ENCODE measurements at places on chromosomes 5 and 9.

DNA sequence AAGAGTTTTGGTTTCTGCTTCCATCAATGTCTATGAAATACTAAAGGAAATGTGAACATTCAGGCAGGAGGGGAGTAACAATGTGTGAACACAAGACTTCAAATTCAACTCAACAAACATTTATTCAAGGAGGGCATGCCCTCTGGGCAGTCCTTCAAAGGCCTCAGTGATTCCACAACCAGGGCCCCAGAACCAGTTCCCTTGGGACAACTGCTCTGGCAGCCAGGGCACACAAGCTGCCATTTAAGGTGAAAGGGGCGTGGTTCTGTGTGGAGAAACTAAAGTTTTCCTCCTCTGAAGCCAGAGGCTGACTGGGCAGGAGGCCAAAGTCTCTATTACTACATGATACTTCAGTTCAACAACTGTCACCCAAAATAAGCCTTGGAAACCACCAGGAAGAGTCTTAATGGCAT, 3.2 kb downstream of the RBM18 start:
- peak; percentile 48 for DNase-seq

DNA sequence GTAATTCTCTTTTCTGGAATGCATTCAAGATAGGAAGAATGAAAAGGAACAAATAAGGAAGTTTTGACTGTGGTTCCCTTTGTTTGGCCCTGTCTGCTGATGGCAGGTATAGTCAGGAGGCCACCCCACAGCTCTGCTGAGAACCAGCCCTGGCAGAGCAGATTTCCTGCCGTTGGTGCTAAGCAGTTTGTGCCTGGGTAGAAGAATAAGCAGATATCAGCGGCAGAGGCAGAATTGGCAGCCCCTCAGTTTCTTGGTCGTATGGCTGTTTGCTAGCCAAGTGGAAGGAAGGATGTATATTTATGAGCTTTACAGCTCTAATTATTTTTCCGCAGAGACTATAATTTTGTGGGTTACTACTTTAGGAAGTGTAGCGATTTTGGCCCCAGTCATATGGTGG, 310.2 kb upstream of the RFX3 start:
- DNase-seq: no peak

GRCh38 chr9:3768286-3768685, 242.5 kb upstream of the RFX3 start:
- no peak for DNase-seq

DNA sequence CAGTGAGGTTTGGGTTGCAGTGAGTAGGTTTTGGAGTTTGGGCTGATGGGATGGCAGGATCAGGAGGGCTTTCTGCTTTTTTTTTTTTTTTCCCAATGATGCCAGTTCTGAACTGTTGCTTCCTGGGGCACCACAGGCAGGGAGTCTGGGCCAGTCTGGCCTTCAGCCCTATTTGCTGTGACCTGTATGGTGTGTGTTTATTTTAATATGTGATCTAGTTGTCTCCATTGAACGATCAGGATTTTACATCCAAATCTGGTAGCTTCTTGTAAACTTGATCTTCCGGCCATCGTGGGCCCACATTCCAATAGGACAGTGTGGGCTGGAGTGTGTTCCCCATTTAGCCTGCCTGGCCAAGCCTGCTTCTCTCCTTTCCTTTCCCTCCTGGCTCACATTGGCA, 25.8 kb upstream of the DAB2IP start:
- no peak for DNase-seq

DNA sequence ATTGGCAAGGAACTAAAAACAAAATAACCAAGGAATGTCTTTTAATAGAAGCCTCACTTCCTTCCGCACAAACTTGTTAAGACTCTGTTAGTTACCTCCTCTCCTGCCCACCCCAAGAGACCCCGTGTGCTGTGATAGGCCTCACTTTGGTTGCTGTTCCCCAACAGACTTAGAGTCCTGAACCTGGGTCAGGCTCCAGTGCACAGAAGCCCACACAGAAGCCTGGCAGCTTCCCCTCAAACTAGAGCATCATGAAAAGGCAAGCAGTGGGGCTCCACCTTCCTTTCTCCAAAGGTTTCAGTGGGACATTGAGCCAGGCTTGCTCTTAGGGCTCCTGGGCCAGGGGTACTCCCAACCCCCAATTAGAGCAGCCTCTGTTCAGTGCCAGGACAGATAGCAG, 230.5 kb downstream of the ESM1 start:
- DNase-seq: no peak

DNA sequence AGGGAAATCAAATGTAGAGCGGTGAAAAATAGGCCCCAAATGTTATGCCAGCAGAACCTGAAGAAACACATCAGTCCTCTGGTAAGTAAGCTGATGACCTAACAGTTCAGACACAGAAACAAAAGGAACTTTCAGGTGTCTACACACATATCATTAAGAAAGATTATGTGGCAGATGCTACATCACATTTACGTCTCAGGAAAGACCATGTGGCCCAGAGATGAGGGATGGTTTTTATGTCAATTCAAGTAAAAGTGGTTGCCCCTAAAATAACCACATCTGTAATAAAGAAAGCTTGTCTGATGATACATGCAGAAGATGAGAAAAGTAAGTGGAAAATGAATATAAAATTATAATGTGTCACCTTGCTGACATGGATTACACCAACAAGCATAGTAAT, 31.4 kb downstream of the GNAQ start:
- no peak for DNase-seq

DNA sequence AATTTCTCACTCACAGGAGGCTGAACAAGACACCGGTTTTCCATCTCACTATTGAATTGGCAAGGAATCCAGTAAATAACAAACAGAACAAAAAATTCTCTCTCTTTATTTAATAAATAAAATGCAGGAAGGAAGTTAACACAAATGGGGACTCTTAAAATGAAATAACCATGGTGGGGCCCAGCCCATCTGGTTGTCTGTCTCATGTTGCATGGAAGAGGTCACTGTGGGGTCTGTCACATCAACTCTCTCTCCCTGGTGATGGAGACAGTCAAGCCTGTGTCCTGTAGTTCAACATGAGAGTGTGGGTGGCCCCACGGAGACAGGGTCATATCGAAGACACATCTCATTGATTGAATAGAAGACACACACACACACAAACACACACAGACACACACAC, 297.7 kb downstream of the IRX2 start:
- DNase-seq: no peak

DNA sequence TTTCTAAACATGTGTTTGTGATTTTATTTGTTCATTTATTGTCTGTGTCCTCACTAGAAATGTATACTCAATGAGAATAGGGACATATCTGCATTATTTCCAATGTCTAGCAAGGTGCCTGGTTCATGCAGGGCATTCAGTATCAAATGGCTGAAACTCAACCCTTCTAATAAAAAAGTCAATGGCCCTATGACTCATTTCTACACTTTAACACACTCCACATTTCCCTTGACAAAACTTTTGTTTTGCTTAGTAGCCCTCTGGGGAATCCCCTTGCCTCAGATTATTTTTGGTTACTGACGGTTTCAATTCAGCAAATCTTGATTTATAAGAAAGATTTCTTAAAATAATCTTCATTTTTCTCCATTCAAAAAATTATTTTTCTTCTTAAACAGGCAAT, 206.0 kb upstream of the DMRTA1 start:
- no peak for DNase-seq

GRCh38 chr9:2016408-2017330, 1.5 kb downstream of the SMARCA2 start:
- peak; percentile 86 for DNase-seq

DNA sequence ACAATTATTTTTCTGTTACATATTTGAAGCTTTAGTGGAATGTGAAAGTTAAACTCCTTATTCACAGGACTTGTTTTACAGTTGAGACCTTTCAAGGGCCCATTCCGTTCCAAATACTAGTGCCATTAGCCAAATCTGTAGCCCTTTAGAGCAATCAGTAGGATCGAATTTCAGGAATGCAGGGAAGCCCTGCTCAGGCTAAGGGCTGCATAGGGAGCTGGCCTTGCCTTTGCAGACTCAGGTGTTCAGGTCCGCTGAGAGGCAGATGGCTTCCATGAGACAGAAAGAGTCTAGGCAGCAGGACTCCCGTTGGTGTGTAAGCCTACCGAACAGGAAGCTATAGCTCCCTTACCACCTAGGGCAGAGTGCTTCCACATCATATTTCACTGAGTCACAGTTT, 150.1 kb upstream of the SLC27A6 start:
- DNase-seq: no peak

GRCh38 chr5:171306166-171306565, 2.9 kb upstream of the TLX3 start:
- DNase-seq: no peak

- DNase-seq: no peak
Observed at GRCh38 chr9:17824191-17824590, 245.3 kb downstream of the SH3GL2 start.

GRCh38 chr9:27622693-27623340, 49.5 kb upstream of the C9orf72 start:
- DNase-seq: no peak

DNA sequence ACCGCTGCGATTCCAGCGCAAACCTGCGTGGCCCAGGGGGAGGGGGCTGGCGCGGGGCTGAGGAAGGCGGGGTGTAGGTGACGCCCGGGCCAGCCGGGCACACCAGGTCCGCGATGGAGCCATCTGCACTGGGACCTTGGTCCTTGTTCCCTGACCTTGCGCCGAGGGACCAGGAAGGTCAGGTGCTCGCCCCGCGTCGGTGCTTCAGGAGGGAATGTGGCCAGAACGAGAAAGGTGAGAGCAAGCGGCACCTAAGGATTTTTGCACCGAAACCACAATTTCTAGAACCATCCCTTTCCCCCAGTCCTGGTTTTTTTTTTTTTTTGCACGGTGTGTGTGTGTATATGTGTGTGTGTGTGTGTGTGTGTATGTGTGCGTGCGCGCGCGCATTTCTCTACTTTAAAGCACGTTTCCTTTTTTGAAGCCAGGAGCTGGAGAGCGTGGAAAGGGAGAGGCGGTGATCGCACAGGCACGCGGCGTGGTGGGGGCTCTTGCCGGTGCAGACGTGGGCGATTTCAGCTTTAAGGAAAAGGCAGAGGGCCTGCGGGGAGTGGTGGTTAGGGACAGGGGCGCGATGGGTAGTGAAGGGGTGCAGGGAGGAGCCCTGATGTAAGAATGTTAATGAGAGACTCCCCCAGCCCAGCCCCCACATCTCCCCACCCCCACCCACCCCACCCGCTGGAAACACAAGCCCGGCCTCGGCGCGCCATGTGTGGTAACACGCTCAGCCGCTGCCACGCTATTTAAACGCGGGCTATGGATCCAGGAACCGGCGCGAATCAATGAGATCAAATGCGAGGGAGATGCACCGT, at the start of gene NPR3:
Gene NPR3 (plus strand): TSS at position 772 of the 812 bp plus-strand sequence. CDS start 456 bp downstream, outside the sequence.
- DNase-seq: peak; percentile 57

GRCh38 chr9:22049411-22049810, 40.3 kb upstream of the CDKN2B start:
- DNase-seq: no peak

- DNase-seq: peak; percentile 72
Observed at GRCh38 chr9:32571969-32572899, 725 bp downstream of the NDUFB6 start.

DNA sequence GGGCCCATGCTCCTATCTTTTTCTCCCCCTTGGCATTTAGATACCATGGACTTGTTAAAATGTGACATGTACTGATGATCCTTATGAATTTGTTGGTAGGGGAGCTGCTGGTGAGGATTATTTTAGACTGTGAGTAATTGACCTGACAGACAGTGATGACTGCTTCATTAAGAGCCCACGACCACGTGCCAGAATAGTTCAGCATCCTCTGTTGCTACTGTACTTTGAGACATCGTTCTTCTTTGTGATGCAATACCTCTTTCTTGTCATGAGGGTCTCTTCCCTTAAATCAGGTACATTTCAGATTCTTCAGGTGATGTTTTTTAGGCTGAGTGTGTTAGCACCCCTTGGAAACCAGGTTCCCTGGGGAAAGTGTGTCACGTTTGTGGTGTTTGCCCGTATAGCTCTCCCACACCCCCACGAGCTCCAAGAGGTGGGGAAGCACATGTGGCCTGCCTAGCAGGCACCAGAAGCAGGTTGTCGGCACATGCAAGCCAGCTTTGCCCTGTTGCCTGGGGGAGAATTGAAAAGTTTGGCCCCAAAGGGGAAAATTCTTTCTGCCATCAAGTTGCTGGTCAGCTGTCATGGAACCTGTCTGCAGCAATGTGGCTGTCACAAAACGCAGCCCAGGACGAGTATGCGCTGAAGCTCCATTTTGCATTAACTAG, 25.1 kb downstream of the QRFP start:
- no peak for DNase-seq

DNA sequence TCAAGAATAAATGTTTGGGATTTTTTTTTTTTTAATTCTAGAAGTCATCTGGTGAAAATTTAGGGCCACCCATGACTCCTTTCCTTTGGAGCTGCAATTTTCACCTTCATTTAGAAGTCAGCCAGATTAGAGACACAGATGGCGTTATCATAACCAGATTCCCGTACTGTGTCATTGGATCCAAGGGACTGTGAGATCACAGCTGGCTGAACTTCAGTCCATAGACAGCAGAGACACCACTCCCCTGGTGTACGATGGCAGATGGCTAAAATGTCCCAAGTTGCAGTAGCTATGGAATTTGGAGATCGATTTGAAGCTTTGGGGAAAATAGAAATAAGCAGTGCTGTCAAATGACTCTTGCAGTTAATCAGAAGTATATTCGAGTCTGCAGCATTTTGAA, 216.3 kb downstream of the RFK start:
- DNase-seq: peak; percentile 34

DNA sequence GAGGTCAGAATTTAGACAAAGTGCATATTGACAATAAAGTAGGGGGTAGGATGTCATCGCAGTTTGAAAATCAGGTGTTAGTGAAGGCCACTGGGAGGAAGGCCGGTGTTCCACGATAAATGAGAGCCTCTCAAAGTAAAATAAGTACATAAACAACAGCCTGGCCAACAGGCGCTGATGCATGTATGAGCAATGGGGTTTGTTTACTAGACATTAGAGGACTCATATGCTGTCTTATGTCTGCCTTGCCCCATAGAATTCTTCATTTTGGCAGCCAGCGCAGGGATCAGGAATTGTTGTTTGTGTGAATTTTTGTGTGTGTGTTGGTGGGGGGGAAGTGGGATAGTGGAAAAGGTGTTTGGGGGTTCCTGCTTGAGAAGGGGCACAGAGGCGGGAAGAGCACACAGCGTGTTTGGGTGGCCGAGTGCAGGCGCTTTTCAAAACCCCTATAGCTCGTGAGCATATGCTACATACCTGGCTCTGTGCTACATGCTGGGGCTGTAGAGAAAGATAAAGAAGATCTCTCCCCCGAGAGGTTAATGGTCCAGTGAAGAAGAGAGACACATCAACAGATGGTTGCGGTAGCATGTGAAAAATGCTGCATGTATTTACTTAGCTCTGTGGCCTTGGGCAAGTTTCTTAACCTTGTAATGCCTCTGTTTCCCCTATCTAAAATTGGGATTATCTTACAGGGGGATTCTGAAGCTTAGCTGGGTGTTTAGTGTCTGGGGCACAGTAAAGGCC, 11.5 kb downstream of the SNX30 start:
- DNase-seq: no peak
